ENCODE measurements at places on chromosomes 16 and 17.

DNA sequence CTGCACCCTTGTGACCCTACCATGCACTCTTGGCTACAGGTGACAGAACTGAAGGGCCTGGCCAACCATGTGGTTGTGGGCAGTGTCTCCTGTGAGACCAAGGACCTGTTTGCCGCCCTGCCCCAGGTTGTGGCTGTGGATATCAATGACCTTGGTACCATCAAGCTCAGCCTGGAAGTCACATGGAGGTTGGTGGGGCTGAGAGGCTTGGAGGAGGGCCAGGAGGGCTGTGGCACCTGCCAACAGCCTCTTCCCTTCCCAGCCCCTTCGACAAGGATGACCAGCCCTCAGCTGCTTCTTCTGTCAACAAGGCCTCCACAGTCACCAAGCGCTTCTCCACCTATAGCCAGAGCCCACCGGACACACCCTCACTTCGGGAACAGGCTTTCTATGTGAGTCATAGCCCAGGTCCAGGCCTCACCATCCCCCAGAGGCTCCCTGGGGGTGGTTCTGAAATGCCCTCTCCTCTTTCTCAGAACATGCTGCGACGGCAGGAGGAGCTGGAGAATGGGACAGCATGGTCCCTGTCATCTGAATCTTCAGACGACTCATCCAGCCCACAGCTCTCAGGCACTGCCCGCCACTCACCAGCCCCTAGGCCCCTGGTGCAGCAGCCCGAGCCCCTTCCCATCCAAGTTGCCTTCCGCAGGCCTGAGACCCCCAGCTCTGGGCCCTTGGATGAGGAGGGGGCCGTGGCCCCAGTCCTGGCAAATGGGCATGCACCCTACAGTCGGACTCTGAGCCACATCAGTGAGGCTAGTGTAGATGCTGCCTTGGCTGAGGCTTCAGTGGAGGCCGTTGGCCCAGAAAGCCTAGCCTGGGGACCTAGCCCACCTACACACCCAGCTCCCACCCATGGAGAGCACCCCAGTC lies 13.0 kb downstream of the RIPOR1 start:
- no peak for DNase-seq

DNA sequence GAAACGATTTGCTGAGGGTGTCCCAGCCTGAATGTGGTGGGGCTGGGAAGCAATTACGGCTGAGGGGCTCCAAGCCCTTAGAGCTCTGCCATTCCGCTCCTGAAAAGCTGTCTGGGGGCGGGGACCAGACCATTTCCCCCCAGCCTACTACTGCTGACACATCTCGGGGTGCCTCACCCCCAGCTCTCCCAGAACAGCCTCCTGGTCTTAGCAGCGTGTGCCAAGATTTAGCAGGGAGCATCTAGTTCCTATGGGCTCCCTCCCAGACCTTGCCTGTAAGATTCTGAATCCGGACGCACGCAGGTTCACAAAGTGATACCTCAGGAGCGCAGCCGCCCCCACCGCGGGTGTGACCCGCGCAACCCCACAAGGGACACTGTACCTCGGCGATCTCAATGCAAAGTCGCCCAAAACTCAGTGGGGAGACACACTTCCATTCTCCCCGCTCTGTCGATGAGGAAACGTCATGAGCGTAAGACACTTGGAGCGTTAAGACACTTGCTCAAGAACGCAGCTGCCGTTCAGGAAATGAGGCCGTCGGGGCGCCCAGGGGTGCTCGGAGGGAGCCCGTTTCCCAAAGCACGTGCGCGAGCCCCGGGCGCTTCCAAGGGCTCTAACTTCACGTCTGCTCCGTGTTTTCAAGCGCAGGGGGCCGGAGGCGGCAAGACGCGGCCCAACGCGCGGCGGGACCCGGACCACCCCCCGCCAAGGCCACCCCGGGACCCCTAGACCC lies 629 bp downstream of the GEMIN4 start:
- DNase-seq, result peak; percentile 18

- DNase-seq, result no peak
These were observed 6.9 kb downstream of the SLC12A4 start for GRCh38 chr16:67961551-67961957.

DNA sequence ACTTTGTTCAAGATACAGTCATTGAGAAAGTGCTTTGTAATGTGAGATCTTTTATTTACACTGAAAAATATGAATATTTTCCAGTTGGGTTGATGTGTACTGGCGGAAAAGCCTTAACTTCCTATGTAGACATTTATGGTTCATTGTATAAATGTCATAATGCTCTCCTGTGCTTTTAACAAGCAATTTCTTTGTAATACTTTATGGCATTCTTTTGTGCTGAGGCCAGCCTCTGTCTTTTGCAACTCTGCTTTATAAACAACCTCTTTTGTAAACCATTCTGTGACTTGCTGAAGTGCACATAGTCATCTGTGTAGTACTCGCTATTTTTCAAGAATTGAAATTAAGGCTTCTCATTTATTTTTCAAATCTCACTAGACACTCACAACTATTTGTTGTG lies 291.2 kb downstream of the CDH11 start:
- DNase-seq, result no peak

GRCh38 chr16:85449885-85450245 lies 163.3 kb upstream of the GSE1 start:
- no peak for DNase-seq

GRCh38 chr16:16140537-16140936 lies 82.8 kb downstream of the ABCC6 start:
- no peak for DNase-seq

DNA sequence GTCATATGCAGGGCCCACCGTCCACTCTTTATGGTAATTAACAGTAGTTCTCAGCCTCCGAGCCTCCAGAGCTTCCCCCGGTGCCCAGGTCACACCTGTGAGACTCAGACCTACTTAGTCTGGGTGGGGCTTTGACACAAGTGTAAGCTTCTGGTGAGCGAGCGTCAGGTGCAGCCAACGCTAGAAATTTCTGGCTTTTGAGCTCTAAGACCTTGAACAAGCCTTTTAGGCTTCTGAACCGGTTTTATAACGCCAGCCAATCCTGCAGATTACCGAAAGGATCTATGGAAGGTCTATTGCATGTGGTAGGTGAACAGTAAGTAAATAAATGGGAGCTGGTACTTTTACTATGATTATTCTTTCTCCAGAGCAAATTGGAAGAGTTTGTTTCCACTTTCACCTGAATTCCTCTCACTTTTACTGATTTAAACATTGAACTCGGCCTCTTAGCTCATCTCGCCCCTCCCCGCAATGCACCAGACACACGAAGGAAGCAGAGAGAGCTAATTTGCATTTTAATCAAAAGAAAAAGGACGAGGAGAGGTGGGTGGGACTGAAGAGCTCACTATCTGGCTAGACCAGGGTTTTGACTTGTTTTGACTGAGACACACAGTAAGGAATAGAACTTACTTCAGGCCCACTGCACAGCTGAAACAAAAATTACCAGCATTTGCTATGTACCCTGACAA lies 47.1 kb downstream of the ABAT start:
- no peak for DNase-seq

DNA sequence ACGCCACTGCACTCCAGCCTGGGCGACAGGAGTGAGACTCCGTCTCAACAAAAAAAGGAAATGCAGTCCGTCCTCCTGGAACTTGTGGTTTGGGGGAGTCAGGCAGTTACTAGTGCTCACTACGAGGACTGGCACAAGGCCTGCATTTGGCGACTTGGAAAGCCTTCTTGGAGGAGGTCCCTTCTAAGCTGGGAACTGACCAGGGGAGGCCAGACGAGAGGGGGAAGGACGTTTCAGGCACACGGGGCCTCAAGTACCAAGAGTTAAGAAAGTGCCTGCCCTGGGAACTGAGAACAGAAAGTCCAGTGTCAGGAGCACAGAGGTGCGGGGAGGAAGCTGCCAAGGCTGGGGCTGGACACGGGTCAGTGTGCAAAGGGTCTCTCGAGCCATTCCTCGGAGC lies 89.9 kb downstream of the ABR start:
- no peak for DNase-seq

DNA sequence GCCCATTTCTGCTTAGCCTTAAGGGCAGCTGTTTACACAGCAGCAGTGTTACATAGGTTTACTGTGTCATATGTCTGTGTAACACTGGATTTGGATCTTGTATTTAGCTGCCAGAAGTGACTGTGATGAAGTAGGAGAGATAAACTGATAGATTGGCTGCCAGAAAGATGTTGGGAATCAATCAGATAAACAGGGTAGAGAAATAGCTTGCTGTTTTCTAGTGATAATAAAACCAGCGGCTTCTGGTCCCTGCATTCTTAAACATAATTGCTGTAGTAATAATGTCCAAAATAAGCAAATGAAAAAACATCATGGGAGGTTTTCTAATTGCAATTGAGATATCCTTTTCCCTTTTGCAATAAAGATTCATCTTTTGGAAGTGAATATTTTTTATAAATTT lies 68.7 kb downstream of the AATF start:
- no peak for DNase-seq

- DNase-seq, result no peak
These were observed 3.6 kb upstream of the SLC6A4 start for GRCh38 chr17:30239089-30239462.

Data from stimulated activated CD8-positive, alpha-beta memory T cell treated with anti-CD3 and anti-CD28 coated beads, Interleukin-4, amount 100 ng/mL, for 1 hour (primary cell).